Activated T-cell treated with anti-CD3 and anti-CD28 coated beads, Interleukin-2, amount 50 U/mL, for 48 hours (primary cell): ENCODE measurements at places on chromosomes 5 and 9.
A peak's percentile ranks its signal among the peaks of the same experiment; 100 is the strongest.

GRCh38 chr9:8206720-8207119 is 407.1 kb upstream of the DMAC1 start:
- no peak for DNase-seq

DNA sequence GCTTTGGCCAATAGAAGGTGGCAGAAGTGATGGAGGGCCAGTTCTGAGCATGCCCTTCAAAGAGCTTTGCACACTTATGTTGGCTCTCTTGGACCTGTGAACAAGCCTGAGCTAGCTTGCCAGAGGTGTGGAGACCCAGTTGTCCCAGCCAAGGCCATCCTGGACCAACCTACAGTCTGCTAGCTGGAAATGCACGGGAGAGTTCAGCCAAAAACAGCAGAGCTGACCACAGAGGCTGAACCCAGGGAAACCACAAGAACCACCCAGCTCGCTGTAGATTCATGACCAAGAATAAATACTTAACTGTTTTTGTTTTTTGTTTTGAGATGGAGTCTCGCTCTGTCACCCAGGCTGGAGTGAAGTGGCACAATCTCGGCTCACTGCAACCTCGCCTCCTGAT is 65.4 kb upstream of the HAND1 start:
- no peak for DNase-seq

- peak; percentile 63 for DNase-seq
These were observed 138.4 kb downstream of the LHFPL2 start for GRCh38 chr5:78509884-78510769.

GRCh38 chr5:179253730-179254129 is 91.5 kb downstream of the ADAMTS2 start:
- no peak for DNase-seq

DNA sequence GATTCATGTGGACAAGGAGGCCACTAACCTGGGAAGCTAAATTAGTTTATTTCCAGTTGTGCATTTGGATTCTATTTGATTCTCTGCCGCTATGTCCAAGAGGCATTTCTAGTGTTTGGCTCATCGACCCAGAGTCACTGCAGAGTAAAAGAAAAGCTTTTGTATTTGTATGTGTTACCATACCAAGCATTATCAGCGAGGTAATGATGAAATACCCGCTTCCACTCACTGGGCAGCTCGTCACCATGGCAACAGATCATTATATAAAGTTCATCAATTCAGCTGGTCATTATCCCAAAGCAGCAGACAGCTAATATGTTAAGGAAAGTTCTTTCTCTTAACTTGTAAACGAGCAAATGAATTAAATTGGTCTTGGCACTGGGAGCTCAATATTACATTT is 380.3 kb downstream of the SEMA5A start:
- DNase-seq: no peak
